ENCODE measurements at places on chromosomes 13 and 19. TPM values are rescaled to one million over a fixed set of nuclear protein-coding genes. Genes with fewer than 3 reads are reported as not detected.

- H3K27me3 ChIP-seq: no peaks in the 10 kb centered on the region
- H3K4me1 ChIP-seq: peaks cover 2% of the 10 kb centered on the region
- no peak overlapping the region for H3K27ac ChIP-seq
Observed at GRCh38 chr13:46134494-46134893, 29.7 kb upstream of the CPB2 start.

DNA sequence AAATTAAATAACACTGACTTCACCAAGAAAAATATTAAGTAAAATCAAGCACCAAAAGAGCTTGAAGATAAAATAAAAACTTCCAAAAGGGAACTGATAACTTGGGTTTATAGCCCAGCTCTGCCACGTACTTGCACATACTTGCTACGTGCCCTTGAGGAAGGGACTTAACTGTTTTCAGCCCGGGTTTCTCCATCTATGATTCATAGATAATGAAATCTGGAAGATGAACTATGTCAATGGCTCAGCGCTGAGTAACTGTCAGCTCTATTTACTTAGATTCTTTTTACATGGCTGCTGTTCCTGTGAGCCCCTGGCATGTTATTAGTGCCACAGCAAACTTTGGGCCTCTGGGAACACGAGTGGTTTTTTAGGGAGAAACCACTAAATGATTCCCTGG lies 9.6 kb upstream of the ZC3H13 start:
- H3K36me3 ChIP-seq: no peaks in the 10 kb centered on the region
- H3K4me1 ChIP-seq: no peaks in the 10 kb centered on the region
- DNase-seq: no peak
- H3K27ac ChIP-seq: no peak overlapping the region

DNA sequence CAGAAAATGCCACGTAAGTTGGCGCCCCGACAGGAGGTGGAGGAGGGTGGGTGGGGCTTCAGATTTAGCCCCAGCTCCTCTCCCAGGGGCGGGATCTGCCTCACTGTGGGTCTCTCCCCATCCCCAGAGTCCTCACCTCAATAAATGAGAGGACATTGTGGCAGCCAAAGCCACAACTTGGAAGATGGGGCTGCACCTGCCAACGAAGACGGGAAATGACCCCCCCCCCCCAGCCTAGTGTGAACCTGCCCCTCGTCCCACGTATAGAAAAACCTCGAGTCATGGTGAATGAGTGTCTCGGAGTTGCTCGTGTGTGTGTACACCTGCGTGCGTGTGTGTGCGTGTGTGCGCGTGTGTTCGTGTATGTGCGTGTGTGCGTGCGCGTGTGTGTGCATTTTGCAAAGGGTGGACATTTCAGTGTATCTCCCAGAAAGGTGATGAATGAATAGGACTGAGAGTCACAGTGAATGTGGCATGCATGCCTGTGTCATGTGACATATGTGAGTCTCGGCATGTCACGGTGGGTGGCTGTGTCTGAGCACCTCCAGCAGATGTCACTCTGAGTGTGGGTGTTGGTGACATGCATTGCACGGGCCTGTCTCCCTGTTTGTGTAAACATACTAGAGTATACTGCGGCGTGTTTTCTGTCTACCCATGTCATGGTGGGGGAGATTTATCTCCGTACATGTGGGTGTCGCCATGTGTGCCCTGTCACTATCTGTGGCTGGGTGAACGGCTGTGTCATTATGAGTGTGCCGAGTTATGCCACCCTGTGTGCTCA lies 1.5 kb upstream of the TRAPPC5 start:
- H3K27me3 ChIP-seq: peaks cover 4% of the 10 kb centered on the region
- no peak overlapping the region for H3K27ac ChIP-seq
- peak; percentile 16 for DNase-seq
- no peak overlapping the region for H3K4me3 ChIP-seq
- no peaks in the 10 kb centered on the region for H3K36me3 ChIP-seq

- no peak overlapping the region for H3K27ac ChIP-seq
- H3K4me1 ChIP-seq: no peaks in the 10 kb centered on the region
- no peak overlapping the region for H3K4me3 ChIP-seq
- no peaks in the 10 kb centered on the region for H3K36me3 ChIP-seq
- DNase-seq: no peak
Observed at GRCh38 chr13:110592665-110593064, 22.7 kb upstream of the NAXD start.

- no peaks in the 10 kb centered on the region for H3K36me3 ChIP-seq
- H3K27me3 ChIP-seq: peaks cover 3% of the 10 kb centered on the region
- no peak for DNase-seq
- H3K4me1 ChIP-seq: no peaks in the 10 kb centered on the region
- H3K4me3 ChIP-seq: no peak overlapping the region
- H3K27ac ChIP-seq: no peak overlapping the region
Observed at GRCh38 chr19:46068345-46069258, 27.8 kb upstream of the IGFL4 start.

- no peaks in the 10 kb centered on the region for H3K36me3 ChIP-seq
- H3K4me1 ChIP-seq: no peaks in the 10 kb centered on the region
- H3K27me3 ChIP-seq: peaks cover 9% of the 10 kb centered on the region
- no peak for DNase-seq
Observed at GRCh38 chr19:2607712-2608601, 94.5 kb downstream of the GNG7 start.

GRCh38 chr13:37059848-37060192 lies 332 bp upstream of the SUPT20H start:
- H3K4me1 ChIP-seq: peaks cover 2% of the 10 kb centered on the region
- no peaks in the 10 kb centered on the region for H3K36me3 ChIP-seq
- no peaks in the 10 kb centered on the region for H3K27me3 ChIP-seq
- DNase-seq: no peak
- peak overlapping the region; percentile 97 for H3K27ac ChIP-seq

NLRP4 gene
- 0.11 TPM for total RNA-seq

NCCRP1 gene
- 0.97 TPM for total RNA-seq

ZIK1 gene
- total RNA-seq: 4.3 TPM

ZFP82 gene
- total RNA-seq: 11.5 TPM

SLC46A3 gene
- 7.5 TPM for total RNA-seq

PALM3 gene
- 0.71 TPM for total RNA-seq
